ENCODE measurements at places on chromosomes 16 and 17.

DNA sequence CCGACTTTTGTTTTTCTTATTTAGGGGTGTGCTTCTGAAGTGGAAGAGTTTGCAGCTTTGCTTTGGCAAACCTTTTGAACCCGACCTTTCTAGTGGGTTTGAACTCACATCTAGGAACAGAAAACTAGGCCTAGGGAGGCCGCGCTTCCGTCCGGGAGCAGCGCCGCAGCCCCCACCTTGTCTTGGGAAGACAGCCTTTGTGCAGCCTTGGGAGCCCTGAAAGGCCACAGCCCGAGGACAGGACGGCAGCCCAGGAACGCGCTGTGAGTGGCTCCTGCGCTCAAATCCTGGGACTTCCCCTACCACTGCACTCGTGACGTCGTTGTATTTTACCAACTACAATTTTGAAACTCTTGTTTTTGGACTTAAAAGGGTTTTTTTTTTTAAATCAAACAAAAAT is 53.7 kb upstream of the ZNF267 start:
- no peak for DNase-seq

- DNase-seq: no peak
Observed at GRCh38 chr16:23676924-23677480, 1.7 kb upstream of the PLK1 start.

GRCh38 chr16:67844497-67844896 is 2.2 kb upstream of the NUTF2 start:
- DNase-seq: no peak

DNA sequence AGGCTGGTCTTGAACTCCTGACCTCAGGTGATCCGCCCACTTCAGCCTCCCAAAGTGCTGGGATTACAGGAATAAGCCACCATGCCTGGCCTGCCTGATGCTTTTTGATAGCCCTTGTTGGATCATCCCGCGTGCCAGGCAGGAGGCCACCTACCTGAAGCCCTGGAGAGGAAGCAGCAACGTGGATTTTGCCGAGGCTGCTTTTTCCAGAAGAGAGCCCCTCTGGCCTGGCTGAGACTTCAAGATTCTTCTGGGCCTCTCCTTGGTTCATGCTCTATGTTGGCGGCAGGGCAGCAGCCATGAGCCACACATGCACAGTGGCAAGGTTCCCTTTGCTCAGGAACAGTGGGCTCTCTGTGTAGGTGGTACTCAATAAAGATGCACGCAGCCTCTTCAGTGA is 11.5 kb downstream of the KATNB1 start:
- no peak for DNase-seq

- DNase-seq: no peak
Observed at GRCh38 chr17:77796176-77796860, 162.2 kb upstream of the TNRC6C start.

DNA sequence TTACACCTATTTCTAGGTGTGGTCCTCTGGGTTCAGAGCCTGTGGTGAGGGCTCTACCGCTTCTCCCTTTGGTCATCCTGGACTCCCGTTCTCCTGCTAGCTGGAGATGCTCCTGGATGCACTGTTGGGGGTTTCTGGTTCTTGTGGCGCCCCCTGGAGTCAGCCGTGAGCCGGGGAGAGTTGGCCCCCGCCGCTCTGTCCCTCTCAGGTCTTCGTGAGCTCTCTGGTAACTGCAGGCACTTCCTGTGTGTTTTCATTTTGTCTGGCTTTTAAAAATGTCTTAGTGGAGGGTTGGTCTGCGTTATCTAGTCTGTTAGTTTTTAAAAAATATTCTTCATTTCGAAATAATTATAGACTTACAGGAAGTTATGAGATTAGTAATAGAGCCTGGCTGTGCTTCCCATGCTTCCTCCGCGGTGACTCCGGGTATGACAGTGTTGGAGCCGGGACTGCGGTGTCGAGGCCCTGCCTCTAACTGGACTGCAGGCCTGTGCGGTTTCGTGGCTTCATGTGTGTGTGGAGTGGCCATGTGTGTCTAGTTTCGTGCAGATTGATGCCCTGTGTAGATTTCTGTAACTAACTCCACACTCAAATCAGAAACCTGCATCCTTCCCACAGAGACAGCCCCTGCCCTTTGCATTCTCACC is 78.0 kb upstream of the ZNF750 start:
- DNase-seq: peak; percentile 25

DNA sequence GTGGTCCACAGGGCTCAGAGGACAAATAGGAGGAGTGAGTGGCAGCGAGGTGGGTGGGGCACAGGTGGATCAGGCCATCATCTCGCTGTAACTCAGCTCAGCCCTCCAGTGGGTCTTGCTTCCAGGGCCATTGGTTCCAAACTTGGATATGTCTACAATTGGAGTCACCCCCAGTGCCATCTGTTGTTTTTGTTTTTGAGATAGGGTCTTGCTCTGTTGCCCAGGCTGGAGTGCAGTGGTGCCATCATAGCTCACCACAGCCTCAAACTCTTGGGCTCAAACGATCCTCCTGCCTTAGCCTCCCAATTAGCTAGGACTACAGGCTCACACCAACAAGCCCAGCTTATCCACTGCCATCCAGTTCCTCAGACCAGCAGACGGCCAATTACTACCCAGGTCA is 45.9 kb downstream of the DDX19A start:
- DNase-seq: no peak

DNA sequence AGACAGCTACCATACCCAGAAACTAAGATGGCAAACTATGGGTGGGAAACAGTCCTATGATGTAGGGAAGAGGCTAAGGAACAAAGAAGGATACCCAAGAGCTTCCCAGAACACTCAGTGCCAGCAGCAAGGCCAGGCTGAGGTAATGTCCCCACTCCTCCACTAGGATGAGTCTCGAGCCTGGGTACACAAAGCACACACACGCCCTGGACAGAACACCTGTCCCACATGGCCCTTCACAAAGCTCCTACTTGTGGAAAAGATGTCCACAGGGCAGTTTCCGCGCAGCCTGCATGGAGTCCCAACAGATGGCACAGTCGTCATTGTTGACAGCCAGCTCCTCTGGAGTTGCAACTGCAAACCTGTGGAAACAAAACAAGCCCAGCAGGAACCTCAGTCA is 23.9 kb downstream of the AMFR start:
- DNase-seq: no peak

DNA sequence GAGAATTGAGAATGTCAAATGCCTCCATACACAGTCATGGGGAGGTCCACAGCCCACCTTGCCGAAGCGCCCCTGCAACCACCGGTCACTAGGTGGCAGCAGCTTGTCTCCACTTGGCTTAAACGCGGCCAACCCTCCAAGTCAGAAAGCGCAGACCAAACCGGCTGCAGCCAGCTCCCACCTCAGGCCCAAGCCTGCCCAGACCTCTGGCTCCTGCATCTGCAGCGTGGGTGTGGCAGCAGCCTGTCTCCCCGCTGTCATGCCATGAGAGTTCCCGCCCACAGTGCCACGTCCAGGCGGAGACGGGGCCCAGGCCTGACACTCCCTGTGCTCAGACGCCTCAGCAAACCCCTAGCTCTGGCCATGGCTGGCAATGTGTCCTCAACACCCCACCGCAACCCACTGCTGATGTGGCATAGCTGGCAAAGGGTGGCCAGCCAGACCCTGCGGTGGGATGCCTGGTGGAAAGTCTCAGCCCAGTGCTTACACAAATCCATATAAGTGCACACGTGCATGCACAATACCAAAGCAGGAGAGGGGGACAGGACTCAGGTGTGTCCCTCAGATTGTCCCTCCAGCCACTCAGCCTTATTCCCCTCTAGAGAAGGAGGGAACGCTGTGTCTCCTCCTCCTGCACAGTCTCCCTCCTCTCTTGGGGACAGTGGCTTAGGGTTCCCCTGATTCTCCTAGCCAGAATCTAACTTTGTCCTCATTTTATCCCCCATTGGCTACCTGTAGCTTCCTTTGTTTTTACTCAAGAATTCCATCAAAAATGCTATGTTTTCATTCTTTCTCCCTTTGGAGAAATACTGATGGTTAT is 10.9 kb downstream of the COPZ2 start:
- DNase-seq: peak; percentile 66

- no peak for DNase-seq
Observed at GRCh38 chr17:20172376-20172775, 163.2 kb downstream of the SPECC1 start.

GRCh38 chr17:17572010-17572785 is 19.3 kb downstream of the PEMT start:
- DNase-seq: no peak

GRCh38 chr17:76131051-76131691 is 9.9 kb downstream of the FOXJ1 start:
- no peak for DNase-seq

- no peak for DNase-seq
Observed at GRCh38 chr16:30668393-30668792, 10.2 kb downstream of the FBRS start.

DNA sequence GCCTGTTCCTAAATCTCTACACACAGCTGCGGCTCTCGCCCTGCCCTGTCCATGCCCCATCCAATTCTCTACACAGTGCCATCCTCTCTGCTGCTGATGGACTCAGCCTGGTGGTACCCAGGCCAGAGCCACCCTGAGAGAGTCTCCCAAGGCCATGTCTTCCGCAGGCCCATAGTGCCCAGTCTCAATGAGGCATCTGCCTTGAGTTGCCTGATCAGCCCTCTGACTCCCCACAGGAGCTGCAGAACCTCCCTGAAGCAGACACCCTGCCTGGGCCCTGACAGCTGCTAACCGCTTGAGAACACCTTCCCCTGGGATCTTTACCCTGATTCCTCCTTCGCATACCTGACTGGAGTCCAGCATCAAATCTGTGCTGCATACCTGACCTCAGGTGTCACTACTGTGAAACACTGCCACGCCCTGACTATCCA is 13.3 kb downstream of the TSPOAP1 start:
- DNase-seq: no peak

DNA sequence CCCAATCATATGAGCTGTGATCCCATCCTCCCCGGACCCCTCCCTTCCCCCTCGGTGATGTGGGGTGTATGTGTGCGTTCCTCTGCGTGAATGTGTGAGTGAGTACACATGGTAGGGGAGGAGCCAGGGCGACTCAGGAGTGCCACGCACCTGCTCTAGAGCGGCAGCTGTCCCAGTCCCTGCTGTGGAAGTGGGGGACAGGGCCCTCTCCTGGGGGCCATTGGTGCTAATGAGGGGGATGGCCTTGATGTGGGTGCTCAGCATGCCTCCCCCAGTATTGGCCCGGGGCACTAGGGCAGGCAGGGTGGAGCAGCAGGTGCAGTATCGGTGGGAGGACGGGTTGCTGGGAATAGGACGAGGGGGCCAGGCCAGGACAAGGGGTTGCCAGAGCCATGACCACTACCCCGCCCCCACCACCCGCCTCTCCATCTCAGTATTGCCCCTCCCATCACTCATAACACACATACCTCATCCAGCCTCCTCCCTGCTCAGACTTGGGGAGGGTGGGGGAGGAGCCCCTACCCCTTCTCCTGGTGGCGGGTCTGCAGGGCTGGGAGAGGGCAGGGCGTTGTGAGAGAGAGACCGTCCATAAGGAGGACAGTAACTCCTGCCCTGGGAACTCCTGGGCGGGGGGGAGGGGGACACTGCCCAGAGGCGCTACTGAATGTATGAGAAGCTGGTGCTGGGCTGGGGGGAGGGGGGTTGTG is 8.5 kb downstream of the NR1D1 start:
- DNase-seq: no peak

DNA sequence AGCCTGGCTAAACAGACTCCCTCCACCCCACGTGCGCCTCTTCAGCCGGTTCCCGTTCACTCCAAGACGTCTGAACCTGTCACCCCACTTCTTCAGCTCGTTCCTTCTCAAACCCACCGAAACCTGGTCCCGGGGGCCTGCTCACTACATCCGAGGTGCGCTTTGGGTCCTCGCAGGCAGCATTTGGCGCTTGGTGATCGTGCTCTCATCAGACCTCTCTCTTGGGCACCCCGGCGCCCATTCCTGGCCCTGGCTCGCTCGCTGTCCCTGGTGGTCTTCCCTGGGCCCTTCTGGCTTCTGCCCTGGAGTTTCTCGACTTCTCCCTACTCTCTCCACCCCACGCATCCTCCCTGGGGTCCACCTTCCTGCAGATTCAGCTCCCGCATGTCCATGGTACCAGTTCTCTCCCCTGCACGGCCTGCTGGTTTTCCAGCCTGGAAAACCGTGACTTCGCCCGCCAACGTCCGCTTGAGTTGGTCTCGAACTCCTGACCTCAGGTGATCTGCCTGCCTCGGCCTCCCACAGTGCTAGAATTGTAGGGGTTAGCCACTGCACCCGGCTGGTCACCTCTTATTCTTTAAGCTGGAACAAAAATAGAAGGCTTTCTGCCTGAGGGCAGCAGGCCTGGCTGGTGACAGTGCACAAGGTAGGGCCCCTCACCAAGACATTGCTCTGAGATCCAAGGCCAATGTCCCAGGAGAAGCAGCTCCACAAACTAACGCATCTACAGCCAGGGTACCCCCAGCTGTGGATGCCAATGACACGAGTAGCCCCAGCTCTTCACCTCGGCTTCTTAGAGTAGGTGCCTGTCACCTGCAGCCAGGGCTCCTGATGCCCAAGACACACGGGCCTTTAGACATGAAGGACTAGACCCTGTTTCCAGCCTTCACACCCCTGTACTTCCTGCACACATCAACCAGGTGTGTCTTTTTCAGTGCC is 1.1 kb upstream of the MEAK7 start:
- DNase-seq: no peak

- no peak for DNase-seq
Observed at GRCh38 chr17:21066394-21066793, 23.6 kb upstream of the USP22 start.

DNA sequence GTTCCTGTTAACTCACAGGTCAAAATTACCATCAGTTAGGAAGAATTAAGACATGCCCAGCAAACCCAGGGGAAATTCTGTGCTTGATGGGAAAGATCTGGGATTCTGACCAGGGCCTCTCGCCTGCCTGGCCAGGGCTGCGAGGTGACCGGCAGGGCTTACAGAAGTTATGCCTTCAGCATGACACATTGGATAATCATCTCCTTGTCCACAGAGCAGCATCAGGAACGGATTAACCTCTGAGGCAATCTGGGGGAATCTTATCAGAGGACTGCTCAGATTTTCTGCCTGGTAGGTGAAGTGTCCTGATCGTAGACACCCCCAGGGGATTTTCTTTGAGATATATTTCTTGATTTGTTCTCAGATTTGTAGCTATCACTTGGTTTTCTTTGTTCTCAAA is 172.5 kb downstream of the HS3ST3A1 start:
- no peak for DNase-seq

DNA sequence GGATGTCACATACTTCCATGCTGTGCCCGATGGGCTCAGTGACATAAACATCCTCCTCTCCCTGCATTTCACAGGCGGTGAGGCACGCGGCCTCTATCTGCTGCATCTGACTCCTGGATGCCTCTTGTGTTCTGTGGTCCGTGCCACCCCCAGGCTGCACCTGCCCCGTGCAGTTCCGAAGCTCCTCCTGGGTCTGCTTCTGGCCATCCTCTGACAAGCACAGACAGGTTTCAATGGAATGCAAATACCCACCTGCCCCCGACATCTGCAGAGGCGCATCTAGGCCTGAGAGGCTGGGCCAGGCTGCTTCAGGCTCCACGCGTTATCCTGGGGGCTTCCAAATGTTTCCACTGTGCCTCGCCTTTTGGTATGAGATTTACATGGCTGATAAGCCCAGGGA is 46.3 kb upstream of the DNAH17 start:
- DNase-seq: no peak
